ENCODE measurements at places on chromosomes 6 and 20.

GRCh38 chr20:53769041-53769440 is 175.4 kb upstream of the ZNF217 start:
- DNase-seq = no peak

DNA sequence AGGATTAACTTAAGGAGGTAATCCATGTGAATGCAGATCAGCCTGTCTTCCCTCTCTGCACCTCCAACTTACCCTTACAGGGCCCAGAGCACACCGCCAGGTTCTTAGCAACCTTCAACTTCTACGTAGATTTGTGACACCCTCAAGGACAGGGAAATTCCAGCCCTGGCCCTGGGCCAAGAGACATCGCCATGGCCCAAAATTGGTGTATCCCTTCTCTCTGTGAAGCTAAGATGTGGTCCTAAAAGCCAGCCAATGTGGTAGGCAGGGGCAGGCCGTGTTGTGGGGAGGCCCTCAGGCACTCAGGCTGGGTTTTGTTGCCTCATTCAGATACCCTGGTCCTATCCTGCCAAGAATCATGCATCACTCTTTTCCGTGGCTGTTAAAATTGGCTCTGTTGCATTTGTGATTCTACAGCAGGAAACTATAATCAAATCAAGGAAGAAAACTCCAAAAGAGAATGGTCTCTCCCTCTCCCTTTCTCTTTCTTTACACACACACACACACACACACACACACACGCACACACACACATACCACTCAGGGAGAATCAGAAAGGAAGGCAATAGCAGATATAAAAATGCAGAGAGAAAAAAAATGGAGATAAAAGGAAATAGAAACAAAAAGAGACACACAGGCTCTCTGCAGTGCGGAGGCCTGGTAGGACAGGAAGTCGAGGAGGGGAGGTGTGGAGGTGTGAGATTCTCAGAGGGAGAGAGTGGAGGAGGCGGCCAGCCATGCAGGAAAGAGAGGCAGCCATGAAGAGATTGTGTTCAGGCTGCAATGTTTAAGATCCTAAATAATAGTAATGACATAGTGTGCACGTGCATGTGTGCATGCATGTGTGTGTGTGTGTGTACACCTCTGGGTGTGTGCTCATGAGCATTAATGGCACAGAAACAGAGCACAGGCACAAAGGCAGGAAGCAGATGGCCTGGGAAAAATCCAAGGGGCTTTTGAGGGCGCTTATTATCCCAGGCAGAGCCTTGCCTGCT is 201.8 kb upstream of the LRFN2 start:
- peak; percentile 57 for DNase-seq

- peak; percentile 99 for DNase-seq
Measured at GRCh38 chr20:33443512-33444239, at the start of gene SNTA1. Gene SNTA1, minus strand, starts transcription at chr20:33443763. Its CDS starts 143 bp downstream, at chr20:33443620.

DNA sequence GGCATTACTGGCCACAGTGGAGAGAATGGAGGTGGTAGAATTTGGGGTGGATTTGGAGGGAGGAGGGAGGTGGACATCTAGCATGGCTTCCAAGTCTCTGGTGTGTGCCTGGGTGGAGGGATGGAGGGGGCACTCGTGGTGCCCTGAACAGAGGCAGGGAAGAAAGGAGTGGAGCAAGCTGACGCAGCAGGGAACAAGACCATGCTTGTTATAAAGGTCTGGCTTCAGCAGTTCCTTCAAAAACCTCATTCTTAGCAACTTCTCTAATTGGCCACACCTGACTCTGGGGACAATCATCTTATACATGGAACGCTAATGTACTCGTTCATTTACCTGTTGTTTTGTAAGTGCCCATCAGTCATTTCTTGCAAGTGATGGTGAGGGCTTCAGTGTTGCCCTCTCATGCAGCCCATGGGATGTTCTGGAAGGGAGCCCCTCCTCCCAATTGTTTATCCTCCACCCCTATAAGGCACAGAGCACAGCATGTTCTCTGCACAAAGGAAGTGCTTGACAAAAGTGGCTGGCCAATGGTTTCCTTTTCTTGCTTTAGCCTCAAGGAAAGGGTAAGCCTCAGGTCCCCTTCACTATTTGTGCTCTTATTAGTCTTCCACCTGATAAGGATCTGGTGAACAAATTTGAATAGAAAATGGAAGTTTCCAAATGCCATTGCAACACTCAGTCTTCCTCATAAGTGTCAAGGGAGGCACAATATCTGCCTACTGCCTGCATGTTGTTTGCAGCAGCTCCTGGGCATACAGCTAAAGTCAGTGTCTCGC is 39.3 kb downstream of the GFOD1 start:
- no peak for DNase-seq

DNA sequence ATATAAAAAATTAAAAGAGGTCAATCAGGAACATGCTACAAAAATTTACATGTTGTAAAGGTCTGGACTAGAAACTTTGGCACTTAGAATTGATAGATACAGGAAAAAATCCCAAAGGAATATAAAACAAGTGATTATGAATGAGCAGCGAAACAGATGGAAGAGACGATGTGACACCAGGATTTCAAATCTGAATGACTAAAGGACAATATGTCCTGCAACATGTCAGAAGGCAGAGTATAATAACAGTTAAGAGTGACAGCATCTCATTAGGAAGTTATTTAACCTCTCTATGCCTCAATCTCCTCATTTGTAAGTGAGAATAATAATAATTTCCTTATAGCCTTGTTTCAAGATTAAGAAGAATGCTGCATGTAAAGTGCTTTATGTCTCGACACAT is 50.3 kb downstream of the FRK start:
- DNase-seq = no peak

GRCh38 chr6:32329141-32329540 is 42.6 kb downstream of the TSBP1 start:
- DNase-seq = no peak

- DNase-seq = no peak
Measured at GRCh38 chr20:53052380-53052779, 80.2 kb downstream of the TSHZ2 start.

DNA sequence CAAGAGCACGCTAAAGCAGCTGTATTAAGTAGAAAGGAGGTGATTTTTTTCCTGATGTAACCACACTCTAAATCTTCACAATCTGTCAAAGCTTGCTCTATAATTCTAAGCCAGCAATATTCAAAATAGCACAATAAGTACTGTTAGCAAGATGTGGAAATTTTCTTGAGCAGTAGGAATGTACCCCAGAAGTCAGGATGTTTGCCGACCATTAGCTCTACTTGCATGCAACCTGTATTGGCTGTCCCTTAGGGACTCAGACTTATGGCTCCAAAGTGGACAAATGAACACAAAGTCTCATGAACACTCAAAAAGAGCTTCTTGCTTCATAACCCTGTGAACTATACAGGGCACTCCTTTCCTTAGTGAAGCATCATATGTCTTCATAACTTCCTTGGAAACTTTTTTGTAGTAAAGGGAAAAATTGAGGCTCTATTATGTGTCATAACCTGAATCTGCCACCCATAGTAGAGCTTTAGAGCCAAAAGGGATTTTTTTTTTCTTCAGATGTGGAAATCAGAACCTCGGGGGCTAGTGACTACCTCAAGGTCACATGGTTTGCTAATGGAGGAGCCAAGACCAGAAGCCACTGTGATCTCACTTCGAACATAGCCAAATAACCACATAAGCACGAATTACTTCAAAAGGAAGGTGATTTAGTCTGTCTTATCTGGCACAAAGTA is 54.5 kb downstream of the ADGRG6 start:
- DNase-seq = no peak

DNA sequence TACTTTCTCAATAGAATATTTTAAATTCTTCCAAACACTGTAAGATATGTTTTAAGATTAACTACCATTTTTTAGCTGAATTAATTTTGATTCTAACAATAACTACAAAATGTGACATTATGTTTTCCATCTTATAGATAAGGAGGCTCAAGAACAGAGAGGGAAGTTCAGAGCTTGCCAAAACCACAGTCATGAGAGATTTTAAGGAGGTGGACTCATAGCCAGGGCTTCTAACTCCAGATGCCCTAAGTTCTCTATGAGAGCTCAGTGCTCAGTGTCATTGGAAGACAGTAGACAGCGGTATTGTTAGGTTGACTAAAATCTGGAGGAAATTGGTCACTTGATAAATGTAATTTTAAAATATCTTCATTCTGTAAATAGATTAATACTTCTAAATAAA is 144.2 kb downstream of the PACRG start:
- DNase-seq = no peak

DNA sequence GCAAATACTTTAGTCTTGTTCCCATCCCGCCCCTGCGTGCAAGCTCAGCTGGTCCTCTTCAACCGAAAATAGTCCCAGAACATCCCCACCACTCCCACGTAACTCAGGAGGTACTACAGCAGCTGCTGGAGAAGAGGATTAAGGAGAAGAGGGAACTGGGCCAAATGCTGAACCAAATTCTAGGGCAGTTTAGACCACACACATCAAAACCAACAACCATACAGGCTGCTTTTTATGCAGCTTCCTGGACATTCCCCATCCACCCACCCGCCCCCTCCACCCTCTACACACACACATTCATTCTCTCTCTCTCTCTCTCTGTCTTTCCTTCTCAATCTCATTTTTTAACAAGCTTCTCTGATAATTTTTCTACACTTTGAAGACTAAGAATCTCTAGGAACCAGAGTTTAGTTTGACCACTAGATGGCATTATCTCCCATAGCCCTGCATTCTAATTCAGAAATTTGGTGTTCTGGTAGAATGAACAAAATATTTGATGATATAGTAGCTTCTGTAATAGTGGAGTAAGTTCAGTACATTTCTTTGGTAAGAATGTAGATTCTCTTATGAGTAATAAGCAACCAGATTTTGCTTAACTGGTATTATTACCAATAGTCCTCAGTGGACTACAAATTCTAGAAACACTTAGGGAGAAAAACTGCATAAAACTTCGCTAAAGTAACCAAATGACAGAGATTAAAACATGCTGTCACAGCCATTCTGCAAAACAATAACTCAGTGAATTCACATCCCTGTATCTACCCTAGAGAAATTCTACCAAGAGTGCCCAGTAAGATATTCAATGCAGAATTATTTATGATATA is 52.1 kb upstream of the BEND6 start:
- peak; percentile 51 for DNase-seq

DNA sequence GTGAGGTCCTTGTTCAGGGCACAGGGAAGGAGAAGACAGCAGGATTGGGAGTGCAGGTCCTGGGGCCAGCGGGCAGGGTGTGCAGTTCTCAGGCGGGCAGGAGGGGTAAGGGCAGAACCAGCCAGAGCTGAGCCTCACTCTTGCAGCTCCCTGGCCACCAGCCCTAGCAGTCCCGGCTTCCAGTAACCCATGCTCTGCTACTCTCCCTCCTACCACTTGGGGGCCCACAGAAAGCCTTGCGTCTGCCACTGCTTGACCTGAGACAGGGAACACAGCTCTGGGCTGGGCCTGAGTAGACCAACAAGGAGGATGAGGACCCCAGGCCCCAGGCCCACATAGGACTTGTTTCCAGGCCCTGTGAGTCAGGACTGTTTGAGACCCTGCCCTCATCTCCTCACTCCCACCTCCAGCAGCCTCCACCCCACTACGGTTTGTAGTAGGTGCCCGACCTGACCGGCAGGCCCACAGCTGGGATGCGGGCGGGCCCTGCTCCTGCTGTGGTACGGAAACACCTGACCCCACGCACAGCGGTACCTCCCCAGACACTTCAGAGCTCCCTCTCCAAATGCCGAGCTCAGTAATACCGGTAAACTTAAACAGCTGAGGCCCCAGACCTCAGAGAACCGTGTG is 39.2 kb downstream of the KCNK5 start:
- peak; percentile 69 for DNase-seq

GRCh38 chr6:72414657-72415056 is 207.2 kb upstream of the KCNQ5 start:
- DNase-seq = no peak

DNA sequence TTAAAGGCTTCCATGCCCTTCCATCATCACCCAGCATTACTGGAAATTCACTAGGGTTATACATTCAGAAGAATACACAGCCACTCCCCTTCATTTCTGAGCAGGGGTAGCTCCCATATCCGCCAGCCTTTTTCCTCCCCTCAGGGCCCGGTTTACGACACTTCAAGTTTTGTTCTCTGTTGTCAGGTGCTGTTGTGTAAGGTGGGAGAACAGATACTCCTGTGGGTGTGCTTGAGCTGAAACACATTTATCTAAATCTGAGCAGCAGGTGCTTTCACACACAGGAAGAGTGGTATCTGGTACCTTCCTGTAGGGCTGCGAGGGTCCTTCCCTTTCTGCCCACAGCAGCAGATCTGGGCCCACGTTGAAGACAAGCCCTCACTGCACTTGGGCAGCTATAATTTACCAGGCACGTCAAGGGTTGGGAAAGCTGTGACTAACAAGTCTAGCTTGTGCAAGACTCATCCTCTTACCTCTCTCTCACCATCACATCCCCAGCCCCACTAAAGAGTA is 215.8 kb upstream of the RREB1 start:
- no peak for DNase-seq

DNA sequence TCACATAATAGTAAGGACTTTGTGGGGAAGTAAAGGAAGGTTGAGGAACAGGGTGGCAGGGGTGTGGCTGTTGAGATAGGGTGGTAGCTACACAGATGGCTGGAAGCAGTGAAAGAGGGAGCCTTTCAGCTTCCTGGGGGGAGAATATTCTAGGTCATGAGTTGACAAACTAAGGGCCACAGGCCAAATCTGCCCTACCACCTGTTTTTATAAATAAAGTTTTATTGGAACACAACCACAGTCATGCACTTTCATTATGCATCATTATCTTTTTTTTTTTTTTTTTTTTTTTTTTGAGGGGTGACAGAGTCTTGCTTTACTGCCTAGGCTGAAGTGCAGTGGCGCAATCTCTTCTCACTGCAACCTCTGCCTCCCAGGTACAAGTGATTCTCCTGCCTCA is 243.1 kb downstream of the NFATC2 start:
- no peak for DNase-seq

- DNase-seq = no peak
Measured at GRCh38 chr20:16810216-16810615, 62.1 kb downstream of the OTOR start.

DNA sequence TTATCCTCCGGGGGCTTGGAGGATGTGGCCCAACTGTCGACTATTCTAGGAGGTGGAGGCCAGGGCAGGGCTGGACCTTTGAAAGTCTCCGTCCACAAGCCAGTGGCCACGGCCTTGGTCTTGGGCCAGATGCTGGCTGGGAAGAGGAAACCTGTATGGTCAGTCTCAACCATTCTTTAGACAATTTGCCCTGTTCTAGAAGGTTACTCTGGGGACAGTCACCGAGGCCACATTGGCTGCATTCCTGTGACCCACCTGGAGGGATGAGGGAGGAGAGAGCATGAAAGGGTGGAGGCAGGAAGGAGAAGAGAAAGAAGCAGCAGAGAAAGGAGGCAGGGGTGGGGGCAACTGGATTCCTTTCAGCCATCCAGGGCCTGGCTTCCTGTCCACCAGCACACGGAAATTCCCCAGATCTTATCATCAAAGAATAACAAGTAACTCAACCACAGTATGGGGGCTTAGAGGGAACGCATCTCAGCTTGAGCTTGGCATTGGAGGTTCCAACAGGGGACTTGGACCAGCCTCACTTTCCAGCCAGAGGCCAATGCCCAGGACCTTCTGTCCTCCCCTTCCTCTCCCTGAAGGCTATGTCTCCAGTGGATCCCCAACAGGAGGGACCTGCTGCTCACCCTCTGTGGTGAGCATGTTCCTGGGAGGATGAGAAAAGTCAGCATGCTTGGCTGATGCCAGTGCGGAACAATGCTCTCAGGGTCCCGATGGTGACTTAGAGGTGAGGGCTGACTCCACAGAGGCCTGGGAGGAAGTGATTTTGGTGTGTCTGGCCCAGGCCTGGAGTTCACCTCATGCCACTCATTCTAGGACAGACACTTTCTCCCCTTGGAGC is 30.4 kb downstream of the TGM2 start:
- DNase-seq = peak; percentile 69
